ENCODE measurements at places on chromosomes 1 and 21.

DNA sequence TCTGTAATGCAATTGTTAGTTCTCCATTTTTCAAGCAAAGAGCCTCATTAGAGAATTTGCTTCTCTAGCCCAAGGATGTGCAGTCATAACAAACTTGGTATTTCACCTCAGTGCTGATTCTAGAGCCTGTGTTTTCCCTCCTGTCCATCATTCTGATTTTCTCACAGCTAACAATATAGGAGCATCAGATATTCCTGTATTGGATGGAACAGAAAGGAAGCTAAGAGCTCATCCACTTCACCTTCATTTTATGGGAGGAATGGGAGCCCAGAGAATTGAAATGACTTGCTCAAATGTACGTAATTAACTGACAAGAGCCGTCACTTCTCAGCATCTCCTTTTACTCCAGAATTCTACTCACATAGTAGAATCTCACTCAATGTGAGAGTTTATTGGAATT is 96.6 kb downstream of the EDEM3 start:
- DNase-seq, result no peak

DNA sequence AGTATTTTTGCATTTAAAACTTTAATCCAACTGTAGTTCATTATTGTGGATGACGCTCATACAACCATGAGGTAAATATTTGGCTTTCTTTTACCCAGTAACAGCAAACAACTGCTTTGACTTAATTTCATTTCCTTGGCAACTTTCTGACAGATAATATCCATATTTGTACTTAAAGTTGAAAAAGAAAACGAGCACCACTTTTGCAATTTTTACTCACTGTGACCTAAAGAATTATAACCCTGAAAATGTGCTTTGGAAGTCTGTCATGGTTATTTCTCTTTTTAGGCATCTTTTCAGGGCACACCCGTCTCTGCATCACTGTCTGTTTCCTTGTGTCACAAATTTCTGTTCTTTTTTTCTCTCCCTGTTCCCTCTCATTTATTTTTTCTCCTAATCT is 918 bp upstream of the CD2 start:
- DNase-seq, result no peak

- no peak for DNase-seq
These were observed 5.0 kb downstream of the HPDL start for GRCh38 chr1:45331436-45332345.

- DNase-seq, result no peak
These were observed 29.4 kb upstream of the UMODL1 start for GRCh38 chr21:42041711-42042110.

DNA sequence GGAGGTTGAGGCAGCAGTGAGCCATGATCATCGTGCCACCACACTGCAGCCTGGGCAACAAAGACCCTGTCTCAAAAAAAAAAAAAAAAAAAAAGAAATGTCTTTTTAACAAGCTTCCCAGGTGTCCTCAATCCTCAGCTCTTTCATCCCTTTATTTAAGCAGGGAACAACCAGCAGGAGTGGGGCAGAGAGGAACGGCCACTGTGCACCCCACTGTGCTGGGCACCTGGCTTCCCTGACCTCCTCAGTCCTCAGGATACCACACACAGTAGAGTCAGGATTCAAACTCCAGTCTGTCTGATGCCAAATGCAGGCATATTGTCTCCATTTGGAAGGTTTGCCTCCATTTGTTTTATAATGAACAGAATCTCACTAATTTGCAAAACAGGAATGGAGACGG is 19.8 kb upstream of the PTAFR start:
- DNase-seq, result no peak

GRCh38 chr1:162910161-162910560 is 49.2 kb upstream of the CCDC190 start:
- DNase-seq, result no peak

- no peak for DNase-seq
These were observed 16.9 kb upstream of the SMIM12 start for GRCh38 chr1:34876406-34876805.

DNA sequence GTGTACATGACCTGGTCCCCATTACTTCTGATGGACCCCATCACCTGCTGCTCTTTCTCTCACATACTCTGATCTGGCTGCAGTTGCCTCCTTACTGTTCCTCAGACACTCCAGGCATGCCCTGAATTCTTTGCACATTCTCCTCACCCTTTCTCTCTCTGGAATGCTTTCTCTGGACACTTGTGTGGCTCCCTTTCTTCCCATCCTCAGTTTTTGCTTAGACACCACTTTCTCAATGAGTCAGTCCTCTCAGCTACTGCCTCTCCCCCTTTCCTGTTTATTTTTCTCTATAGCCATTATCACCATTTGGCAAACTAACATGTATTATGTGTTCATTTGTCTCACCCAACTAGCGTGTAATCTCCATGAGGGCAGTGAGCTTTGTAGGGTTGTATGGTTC is 28.1 kb downstream of the PLXNA2 start:
- no peak for DNase-seq

GRCh38 chr1:91683598-91683951 is 182.9 kb downstream of the CDC7 start:
- DNase-seq, result no peak

All from stimulated activated CD4-positive, alpha-beta T cell treated with anti-CD3 and anti-CD28 coated beads, Interleukin-4, amount 100 ng/mL, for 4 hours (primary cell).